ENCODE measurements at places on chromosomes 13 and 19. TPM values are rescaled to one million over a fixed set of nuclear protein-coding genes. Genes with fewer than 3 reads are reported as not detected.

Gene SLC25A41
- 0.41 TPM for total RNA-seq

Gene CEACAM6
- 6.7 TPM for total RNA-seq

DNA sequence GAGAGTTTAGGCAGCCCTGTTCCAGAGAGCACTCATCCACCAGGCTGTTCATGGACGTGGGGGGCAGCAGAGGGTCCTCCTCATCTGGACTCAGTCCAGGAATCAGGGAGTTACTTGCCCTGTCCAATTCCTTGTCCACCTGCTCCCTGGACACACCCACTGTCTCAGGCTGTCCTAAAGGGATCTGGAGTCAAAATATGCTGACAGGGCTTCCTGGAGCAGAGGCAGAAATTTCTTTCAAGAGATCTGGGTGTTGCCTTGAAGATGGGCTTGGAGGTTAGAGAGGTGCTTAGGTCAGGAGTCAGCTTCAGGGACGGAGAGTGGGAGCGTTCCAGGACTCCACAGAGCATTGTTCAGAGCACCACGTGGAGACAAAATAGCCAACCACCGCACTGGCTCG lies 65.8 kb upstream of the SHISA2 start:
- DNase-seq = no peak

DNA sequence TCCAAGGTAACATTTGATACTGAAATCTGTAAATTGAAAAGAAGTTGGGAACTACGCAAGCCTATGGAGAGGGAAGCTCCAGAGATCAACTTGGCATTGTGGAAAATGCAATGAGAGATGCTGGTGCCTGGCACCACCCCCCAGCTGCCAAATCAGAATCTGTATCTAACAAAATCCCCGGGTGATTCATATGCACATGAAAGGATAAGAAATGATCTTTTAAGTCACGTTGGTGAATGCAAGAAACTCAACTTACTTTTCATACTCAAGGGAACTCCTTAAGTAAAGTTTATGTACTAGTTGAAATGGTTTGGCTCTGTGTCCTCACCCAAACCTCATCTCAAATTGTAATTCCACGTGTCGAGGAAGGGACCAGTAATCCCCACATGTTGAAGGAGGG lies 158.5 kb upstream of the MYO16 start:
- DNase-seq = no peak

GRCh38 chr13:91323349-91323748 lies 24.1 kb upstream of the MIR17HG start:
- no peak for DNase-seq

Measured in tongue (tissue), 3 donors.